Stimulated activated effector memory CD8-positive, alpha-beta T cell treated with anti-CD3 and anti-CD28 coated beads, Interleukin-12 subunit alpha, Interleukin-12 subunit beta, amount 100 ng/mL, for 72 hours (primary cell): ENCODE measurements at places on chromosomes 2 and 18.

GRCh38 chr18:37313624-37314023 lies 252.0 kb downstream of the CELF4 start:
- no peak for DNase-seq

- DNase-seq, result no peak
Measured at GRCh38 chr2:27148801-27149439, at the start of gene TCF23. Gene TCF23 (plus strand): TSS chr2:27149004. CDS start chr2:27149134, 130 bp downstream.

GRCh38 chr2:214946949-214947348 lies 137.5 kb upstream of the BARD1 start:
- no peak for DNase-seq

DNA sequence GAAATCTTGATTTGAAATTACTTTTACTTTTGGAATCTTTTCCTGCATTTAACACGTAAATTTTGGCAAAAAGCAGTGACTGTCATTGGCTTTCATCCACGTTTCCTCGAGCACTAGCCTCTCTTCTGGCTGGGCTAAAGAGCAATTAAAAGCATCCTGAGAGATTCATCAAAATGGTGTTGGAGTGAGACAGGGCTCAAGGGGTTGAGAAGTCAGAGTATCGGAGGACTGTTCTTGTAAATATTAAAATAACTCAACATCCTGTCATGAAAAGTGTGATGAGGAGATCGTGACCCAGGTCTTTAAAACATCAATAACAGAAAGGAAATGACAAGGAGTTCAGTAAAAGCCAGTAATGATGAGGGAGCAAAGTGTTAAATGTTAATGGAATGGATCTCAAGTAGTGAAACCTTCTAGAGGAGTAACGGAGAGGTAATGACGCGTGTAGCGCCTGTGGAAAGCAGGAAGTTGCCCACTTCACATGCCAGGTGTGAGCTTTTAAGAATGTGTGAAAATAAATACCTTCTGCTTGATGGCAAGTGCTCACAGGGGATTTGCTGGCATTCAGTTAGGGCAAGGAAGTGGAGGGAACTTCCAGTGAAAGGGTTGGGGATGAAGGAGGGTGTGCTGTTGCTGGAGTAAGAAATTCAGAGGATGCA lies 754.4 kb downstream of the ADCYAP1 start:
- DNase-seq, result no peak

- DNase-seq, result peak; percentile 21
Measured at GRCh38 chr2:109513749-109514588, 99.8 kb downstream of the SEPTIN10 start.

- no peak for DNase-seq
Measured at GRCh38 chr2:159209341-159210306, 76.9 kb downstream of the WDSUB1 start.

- no peak for DNase-seq
Measured at GRCh38 chr2:223464071-223464470, 138.1 kb downstream of the SCG2 start.

GRCh38 chr18:64991102-64991501 lies 759.7 kb upstream of the CDH7 start:
- DNase-seq, result no peak

GRCh38 chr2:634636-635388 lies 42.4 kb downstream of the TMEM18 start:
- no peak for DNase-seq

DNA sequence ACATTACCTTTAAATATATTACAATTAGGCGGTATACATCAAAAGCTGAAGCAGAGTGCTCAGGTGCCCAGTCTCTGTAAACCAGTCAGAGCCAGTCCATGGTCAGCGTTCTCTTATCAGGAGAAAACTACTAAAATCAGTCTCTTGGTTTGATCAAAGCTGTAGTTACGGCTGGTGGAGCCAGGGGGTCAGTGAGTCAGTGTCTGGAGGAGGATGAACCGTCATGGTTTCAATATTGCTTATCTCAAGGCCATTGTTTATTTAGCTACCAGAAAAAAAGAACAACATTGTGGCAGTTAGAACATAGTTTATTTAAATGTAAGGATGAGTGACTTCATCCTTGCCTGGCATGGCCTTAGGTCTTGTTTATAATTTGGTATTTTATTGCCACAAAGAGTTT lies 71.3 kb upstream of the NYAP2 start:
- no peak for DNase-seq

- no peak for DNase-seq
Measured at GRCh38 chr2:215794829-215795546, 218.4 kb downstream of the MREG start.

- DNase-seq, result no peak
Measured at GRCh38 chr18:25244170-25244569, 107.8 kb downstream of the ZNF521 start.

GRCh38 chr2:11699686-11700670 lies 30.0 kb upstream of the NTSR2 start:
- DNase-seq, result no peak

DNA sequence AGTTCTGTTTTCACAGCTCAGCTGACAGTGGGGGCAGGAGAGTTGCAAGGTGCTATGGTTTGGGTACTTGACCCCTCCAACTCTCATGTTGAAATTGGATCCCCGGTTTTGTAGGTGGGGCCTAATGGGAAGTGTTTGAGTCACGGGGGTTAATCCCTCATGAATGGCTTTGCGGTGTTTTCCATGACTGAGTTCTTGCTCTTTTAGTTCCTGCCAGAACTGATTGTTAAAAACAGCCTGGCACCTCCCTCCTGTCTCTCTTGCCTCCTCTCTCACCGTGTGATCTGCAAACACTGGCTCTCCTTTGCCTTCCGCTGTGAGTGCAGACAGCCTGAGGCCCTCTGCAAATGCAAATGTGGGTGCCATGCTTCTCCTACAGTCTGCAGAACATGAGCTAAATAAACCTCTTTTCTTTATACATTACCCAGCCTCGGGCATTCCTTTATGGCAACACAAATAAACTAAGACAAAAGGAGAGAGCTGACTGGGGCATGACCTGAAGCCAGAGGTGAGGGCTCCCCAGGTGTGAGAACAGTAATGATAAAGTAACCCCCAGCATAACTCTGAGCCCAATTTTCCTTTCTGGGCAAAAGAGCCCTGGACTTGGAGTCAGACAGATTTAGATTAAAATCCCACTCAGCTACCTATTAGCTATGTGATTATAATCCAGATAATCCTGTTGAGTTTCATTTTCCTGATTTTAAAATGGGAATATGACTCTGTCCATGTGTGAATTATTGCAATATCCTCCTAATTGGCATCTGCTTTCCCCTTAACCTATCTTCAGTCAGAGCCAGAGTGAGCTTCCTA lies 64.9 kb upstream of the CAPN13 start:
- no peak for DNase-seq

DNA sequence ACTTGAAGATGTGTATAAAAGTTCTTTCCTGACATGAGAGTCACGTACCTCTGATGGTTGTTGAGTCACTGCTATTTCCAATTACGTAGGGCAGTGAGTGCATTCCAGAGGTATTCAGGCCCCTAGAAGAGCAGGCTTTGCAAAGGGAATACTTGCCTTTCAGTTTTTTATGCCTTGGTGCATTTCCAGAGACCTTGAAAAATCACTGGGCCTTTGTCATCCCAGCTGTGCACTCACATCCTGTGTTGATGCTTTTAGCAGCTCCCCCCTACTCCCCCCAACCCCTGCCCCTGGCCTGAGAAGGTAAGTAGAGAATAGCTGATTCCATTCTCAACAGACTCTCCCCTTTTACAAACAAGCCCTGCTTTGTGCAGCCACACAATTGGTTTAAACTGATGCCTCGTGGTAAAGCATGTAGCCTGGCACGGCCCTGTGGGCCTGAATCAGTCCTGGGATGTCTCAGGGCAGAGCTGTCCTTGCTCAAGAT lies 174.2 kb downstream of the PRPF40A start:
- no peak for DNase-seq

GRCh38 chr2:14952400-14952963 lies 320.0 kb downstream of the LRATD1 start:
- DNase-seq, result no peak

DNA sequence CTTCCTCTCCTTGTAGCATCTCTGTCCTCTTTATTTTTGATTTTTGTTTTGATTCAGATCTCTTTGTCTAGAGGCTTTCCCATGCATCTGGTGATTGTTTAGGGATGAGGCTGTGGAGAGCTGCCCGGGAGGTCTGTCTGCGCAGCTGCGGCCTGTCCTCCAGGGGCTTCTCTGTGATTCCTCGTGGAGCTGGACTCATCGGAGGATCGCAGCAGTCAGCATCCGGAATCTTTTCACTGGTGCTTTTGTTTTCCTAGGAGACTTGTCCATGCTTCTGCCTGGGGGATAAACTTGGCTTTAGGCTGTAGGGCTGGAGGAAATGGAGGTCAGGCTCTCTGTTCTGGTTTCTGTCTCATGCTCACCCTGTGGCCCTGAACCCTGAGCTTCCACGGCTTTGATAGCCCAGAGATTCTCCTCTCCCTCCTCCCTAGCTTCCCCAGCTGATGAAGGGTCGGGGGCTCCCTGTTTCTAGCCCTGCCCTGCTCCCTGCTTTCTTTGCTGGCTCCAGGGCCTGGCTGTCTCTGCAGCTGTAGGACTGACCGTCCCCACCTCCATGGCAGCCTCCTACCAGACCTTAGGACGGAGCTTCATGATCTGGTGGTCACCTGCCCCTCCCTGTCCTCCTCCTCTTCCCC lies 35.5 kb downstream of the ZNF532 start:
- no peak for DNase-seq

DNA sequence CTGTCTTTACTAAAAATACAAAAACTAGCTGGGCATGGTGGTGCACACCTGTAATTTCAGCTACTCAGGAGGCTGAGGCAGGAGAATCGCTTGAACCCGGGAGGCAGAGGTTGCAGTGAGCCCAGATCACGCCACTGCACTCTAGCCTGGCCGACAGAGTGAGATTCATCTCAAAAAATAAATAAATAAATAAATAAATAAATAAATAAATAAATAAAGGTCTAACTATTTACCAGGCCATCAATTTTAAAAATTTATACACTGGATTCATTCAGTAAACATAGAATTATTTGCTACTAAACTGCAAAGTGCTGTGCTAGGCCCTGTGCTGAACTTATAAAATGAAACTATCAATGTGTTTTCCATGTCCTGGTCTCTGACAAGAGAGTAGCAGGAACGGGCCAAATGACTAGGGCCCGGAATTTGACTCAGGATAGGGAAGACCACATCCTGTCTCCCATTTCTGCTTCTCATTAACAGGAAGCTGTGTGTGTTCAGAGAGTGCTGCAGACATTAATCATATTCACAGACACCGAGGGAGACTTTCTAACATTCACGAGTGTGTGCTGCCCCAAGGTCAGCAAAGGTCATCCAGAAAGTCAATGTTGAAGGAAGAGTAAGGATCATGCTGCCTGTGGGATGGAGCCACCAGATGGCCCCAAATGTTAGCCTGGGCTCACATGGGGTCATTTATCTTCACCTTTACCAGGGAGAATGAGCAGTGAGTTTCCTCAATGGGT lies 95.8 kb downstream of the SPP2 start:
- DNase-seq, result no peak

DNA sequence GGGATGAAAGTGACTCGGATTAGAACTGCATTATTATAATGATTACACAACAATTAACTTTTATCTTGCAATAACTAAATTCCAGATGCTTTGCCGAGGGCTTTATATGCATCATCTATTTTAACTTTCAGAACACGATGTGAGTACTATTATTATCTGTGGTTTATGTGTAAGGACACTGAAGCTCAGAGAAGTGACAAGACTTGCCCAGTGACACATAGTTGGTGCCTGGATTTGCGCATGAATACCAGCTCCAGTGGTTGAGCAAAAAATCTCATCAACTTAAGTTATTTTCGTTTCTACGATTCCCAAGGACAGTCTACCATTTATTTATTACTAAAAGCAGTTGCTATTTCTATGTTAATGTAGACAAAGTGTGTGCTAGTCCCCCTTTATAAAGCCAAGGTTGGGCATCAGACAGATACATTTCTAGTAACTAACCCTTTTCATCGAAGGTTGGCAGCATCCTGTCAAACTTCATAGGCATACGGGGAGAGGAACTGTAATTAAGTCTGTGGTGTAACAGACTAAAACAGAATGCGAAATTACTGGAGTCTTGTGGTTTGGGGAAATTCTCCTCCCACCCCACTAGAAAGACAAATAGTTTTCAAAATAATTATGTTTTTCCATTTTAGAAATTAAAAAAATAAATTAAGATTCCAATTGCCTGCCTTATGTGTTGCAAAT lies 73.2 kb upstream of the BOD1L2 start:
- DNase-seq, result no peak

GRCh38 chr2:64649626-64650025 lies 4.1 kb downstream of the SERTAD2 start:
- no peak for DNase-seq

GRCh38 chr2:200159357-200159707 lies 147.2 kb upstream of the SPATS2L start:
- no peak for DNase-seq

GRCh38 chr2:222362336-222362735 lies 62.0 kb upstream of the SGPP2 start:
- DNase-seq, result no peak

GRCh38 chr2:143833015-143833660 lies 686.8 kb downstream of the ZEB2 start:
- no peak for DNase-seq

DNA sequence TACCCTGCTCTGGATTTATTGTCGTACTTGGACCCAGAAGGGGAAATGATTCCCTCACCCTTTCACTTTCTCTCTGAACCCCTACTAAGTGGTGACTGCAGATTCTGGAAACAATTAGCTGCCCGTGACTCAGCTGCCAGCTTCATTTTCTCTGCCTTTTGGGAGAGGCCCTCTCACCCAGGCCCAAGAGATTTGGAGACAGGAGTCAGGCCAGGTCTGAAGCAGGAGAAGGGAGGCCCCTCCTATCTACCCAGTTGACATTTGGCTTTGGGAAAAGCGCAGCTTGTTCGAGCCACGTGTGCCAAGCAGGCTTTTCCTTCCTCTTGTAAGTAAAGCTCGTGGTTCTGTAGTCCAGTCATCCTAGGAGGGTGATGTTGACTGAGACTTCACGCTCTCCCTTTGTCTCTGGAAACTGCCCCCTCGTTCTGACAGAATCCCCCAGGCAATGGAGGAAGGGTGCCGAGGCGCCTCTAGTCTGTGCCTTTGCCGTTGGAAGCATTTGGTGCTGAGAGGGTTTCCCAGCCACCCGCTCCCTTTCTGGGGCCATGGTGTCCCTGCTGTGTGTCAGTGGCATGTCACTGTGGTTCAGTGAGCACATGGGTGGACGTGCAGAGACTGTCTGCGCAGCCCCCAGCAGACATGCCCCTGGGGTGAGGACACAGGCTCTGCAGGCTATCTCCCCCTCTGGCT lies 8.6 kb downstream of the OXER1 start:
- no peak for DNase-seq
